ENCODE measurements at places on chromosomes 16 and 17.

GRCh38 chr17:49012769-49013255 is 15.6 kb downstream of the IGF2BP1 start:
- DNase-seq: no peak

DNA sequence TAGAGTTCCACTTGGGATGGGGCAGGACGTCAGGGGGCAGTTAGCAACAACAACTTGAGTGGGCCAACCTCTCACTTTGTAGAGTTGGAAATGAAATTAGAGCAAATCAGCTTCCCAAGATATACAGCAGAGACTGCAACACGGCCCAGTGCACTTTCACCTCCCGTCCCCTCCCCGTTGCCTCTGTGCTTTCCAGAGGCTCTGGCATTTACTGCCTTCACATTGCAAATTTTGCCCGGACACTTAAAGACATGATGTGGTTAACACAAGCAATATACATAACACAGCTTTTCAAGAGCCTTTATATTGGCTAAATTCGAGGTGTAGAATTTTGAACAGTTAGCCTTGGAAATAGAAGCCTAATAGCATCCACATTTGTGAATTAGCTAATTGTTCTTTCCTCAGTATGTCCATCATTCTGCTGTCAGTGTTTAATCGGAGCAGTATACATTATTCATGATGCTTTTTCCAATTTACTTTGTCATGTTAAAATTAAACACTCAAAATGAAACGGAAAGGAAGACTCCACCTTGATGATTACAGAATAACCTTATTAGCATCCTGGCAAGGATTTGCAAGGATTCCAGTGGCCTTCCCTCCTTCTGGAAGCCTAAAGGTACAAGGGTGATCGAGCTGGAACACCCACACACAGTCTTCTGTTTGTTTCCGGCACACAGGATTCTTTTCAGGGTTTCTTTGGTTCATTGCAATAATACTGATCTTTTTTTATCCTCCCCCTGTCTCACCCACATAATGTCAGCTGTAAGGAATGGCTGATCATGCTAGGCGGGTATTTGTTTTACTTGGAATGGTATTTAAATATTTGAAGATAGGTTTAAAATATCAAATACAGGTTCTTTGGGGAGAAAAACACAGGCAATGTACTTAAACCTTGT is 190.9 kb upstream of the CACNG5 start:
- no peak for DNase-seq

DNA sequence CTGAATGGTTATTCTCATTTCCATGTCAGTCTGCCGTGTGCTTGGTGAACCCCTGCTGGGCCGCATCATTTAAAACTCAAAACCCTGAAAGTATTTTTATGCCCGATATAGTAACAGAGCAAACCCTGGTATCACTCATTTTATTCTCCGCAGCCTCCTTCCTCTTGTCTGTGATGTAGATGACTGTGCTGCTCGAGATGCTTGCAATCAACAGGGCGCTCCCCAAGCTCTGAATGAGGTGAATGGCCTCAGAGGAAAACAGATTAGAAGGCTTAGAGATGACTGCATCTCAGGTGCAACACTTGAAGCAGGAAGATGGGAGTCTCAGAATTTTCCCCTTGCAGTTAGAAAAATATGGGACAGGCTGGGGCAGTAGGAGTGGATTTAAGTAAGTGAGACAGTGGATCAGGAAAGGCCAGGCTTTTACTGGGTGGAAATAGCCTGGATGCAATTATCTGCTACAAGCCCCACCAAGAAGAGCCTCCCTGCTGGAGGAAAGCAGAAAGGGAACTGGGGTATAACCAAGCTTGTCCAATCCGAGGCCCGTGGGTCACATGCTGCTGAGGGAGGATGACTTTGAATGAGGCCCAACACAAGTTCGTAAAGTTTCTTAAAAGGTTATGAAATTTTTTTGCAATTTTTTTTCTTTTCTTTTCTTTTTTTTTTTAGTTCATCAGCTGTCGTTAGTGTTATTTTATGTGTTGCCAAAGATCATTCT is 166.9 kb downstream of the CDH13 start:
- DNase-seq: no peak

DNA sequence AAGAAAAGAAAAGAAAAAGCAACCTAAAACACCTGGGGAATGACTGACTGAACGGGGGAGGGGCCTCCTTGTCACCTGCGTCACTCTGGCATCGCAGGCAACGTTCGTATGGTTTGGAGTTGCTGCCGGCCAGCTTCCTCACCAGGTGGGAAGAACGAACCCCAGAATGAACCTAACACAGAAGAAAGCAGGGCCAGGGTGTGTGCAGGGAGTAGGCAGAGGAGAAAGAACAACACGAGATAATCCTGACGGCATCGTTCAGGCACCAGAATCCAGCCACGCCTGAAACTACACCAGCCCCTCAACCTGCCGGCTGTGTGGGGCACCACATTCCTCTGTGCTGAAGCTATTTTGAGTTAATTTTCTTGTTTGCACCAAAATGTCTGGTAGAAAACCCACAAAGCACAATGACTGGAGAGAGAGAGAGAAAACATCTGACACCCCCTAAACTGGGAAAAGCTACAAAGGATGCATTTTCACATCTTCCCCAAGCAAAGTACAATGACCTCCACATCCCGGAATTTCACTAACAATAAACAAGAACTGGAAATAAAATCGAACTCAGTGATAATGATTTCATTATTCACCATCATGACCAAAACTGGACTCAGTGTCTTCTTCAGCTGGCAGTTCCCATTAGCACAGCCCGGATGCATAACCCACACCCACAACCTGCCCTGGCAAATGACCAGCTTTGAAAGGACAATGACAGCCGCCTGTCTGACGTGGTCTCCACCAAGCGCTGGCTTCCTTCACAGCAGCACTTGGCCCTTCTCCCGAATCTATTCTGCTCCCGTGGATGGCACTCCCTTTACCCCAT is 23.6 kb downstream of the RAB40B start:
- no peak for DNase-seq

DNA sequence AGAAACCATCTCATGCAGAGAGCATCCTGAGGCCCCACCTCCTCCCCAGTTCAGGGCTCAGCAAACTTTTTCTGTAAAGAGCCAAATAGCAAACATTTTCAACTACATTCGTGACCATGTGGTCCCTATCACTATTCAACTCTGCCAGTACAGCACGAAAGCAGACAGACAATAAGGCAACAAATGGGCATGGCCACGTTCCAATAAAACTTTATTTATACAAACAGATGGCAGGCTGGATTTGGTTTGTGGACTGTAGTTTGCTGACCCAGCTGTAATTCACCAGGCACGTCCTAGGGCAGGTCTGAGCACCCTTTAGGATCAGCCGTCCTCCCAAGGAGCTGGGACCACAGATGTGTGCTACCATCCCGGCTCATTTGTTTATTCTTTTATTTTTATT is 27.1 kb upstream of the GPRC5C start:
- DNase-seq: no peak

DNA sequence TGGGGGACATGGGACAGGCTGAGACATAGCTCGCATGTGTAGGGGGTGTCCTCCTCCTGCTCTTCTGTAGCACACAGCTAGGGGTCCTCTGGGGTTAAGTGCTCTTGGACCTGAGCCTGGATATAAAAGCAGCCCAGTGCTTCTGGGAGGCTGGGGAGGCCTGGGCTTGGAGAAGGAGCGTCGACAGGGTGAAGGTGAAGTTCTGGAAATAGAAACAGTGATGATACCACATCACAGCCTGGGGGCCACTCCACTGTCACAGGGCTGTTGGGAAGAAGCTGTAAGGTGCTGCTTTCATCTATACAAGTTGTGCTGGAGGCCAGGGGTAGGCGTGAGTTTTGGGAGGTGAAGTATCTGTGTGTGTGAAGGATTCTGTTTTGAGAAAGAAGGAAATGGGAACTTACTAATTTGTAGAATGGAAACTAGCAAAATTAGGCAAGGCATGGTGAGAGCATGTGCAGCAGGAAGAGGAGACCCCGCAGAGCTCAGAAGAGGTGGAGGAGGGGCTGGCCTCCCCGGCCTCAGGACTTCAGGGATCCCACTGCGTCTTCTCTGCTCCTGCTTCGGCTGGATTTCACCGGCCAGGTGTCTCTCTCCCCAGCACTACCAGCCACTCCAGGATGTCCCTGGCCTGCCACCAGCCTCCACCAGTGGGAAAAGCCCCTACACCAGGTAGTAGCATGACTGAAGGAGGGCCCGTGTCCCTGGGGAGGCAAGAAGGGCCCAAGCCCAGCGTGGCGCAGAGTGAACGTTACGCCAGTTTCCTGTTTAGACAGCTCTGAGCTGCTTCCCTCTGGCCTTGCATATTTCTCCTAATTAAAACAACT is 19.4 kb downstream of the PLCG2 start:
- DNase-seq: no peak

Data from smooth muscle cell of the brain vasculature (primary cell).